ENCODE measurements at places on chromosomes 2 and 18.
A peak's percentile ranks its signal among the peaks of the same experiment; 100 is the strongest.

DNA sequence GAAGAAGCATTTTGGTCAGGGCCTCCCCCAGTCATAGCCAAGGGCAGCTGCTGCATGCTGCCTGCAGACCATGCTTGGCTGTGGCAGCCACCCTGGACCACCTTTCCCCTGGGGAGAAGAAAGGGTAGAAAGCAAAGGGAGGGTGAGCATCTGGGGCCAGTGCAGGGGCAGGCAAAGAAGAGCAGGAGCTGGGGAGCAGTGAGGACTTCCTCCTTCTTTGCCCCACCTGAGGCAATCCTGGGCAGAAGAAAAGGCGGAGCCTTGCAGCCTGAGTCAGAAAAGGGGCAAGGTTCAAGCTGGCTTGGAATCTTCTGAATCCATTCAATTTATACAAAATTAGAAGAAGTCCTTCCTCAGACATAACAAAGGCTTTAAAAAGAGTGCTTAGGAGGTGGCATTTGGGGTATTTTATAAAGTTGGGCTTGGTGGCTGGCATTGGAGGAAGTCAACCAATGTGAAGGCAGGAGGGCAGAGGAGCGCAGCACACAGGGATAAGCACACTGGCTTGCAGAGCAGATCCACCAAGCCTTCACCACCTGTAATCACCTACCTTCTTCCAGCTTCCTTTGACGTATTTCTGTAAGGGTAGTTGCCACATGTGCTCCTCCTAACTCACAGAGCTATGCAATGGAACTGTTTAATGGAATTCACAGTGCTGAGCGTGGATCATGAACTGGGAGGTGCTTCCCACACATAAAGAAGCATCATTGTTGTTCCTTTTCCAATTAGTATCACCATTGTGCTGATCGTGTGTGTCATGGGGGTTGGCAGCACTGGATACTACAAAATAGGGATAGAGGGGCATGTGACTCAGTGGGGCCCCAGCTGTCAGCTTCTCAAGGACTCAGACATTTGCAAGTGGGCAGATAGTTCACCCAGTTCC lies 154.4 kb upstream of the EPAS1 start:
- H3K27me3 ChIP-seq = peaks cover 6% of the 10 kb centered on the region
- H3K36me3 ChIP-seq = no peaks in the 10 kb centered on the region
- H3K4me1 ChIP-seq = no peaks in the 10 kb centered on the region
- no peak for DNase-seq
- H3K27ac ChIP-seq = no peak overlapping the region
- no peak overlapping the region for H3K4me3 ChIP-seq

DNA sequence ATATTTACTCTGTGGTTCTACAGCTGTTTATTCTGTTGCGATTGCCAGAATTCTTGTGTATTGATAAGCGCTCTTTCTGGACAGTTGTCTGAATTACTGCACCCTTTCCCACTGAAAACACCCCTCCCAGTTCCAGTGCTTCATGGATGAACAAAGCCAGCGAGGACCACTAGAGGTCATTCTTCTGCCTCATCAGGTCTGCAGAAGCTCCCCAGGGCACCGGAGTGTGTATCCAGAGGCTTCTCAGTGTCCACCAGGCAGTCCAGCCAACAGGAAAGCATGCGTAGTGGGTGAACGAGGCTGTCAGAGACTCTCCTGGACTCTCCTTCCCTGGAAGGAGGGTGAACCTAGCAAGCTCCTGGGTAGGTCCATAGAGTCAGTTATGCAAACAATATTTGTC lies 40.6 kb upstream of the INHBB start:
- no peaks in the 10 kb centered on the region for H3K4me1 ChIP-seq
- peaks cover 25% of the 10 kb centered on the region for H3K27me3 ChIP-seq

- peak overlapping the region; percentile 59 for H3K27ac ChIP-seq
- no peak for DNase-seq
- peaks cover 3% of the 10 kb centered on the region for H3K27me3 ChIP-seq
- H3K4me1 ChIP-seq = peaks cover 73% of the 10 kb centered on the region
Observed at GRCh38 chr2:20575935-20576597, 74.8 kb downstream of the HS1BP3 start.

- no peak overlapping the region for H3K27ac ChIP-seq
- H3K4me1 ChIP-seq = peaks cover 58% of the 10 kb centered on the region
- H3K4me3 ChIP-seq = no peak overlapping the region
Observed at GRCh38 chr2:217713395-217714286, 289.2 kb downstream of the TNS1 start.

Measured in nephron progenitor cell (in vitro differentiated cells).